ENCODE measurements at places on chromosomes 4 and X.

GRCh38 chrX:40177117-40177430 is 79.3 kb upstream of the BCOR start:
- no peak for DNase-seq

DNA sequence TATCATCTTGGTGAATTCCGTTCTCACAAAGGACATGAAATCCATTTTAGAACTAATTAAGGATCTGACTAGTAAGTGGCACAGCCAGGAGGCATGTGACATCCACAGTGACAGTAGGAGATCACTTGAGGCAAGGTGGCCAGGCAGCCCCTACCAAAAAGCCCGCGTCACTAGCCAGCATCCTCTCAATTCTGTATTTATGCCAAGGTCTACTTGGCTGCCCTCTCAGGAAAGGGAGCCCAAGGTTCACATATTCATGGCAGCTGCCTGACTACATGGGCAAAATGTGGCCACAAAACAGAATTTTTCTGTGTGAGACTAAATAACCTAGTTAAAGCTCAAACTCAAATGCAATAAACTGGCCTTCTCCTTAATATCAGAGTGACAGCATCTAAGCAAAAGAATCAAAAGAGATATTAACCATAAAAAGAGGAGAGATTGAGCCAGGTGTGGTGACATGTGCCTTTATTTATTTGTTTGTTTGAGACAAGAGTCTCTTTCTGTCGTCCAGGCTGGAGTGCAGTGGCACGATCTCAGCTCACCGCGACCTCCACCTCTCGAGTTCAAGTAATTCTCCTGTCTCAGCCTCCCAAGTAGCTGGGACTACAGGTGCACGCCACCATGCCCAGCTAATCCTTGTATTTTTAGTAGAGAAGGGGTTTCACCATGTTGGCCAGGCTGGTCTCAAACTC is 51.5 kb downstream of the SLC9A7 start:
- no peak for DNase-seq

DNA sequence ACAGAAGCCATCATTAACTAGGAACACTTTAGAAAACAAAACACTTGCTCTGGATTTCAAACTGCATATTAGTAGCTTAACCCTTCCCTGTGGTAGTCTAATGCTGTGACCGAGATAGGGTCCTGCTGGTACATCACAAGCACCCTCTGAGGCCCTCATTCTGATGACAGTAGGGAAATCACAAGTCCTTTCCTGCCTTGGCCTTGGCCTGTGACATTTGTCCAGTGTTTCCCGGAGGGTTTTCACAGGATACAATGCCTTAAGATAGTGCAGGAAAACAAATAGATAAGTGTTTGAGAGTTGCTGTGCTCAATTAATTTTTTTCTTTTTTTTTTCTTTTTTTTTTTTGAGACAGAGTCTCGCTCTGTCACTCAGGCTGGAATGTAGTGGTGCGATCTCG is 29.0 kb downstream of the SYAP1 start:
- DNase-seq = no peak

DNA sequence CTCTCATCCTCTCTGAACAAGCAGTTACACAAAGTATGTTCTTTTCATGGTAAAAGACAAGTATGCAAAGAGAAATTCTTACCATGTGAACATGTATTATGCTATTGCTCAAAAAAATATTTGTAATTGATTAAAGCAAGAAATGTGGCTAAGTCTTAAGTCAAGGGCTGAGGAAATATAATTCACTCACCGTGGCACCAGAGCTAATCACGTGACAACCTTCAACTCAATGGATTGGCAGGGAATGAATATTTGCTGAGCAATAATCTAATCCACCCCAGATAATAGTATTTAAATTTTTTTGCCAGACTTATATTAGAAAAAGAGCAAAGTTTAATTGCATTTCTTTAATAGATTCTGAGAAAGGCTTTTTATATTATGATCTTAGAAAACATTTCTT is 310.2 kb downstream of the HS3ST1 start:
- DNase-seq = no peak

GRCh38 chr4:65069177-65069576 is 601.1 kb downstream of the EPHA5 start:
- no peak for DNase-seq

DNA sequence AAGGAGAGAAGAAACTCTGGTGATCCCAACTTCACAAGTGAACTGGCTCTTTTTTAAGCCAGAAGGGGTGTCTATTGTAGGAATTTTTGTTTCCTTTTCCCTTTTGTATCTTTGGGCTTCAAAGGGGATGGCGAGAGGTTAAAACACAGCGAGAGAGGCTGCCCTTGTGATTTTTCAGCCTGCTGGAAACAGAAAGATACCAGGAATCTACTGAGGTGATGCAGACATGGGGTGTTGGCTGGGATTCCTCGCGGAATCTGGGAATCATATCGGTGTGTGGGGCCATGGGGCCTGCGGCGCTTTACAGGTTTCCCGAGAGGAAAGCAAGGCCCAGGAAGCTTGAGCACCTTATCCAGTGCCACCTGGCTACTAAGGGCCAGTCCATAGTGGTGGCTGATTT is 99.4 kb upstream of the STX18 start:
- DNase-seq = no peak

DNA sequence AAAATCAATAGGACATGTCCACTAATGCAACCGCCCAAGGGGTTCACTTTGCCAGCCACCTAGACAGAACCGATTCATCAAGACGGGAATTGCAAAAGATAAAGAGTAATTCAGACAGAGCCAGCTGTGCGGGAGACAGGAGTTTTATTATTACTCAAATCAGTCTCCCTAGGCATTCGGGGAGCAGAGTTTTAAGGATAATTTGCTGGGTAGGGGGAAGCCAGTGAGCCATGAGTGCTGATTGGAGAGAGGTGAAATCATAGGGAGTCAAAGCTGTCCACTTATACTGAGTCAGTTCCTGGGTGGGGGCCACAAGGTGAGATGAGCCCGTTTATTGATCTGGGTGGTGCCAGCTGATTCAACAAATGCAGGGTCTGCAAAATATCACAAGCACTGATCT is 8.5 kb downstream of the TMEM184C start:
- no peak for DNase-seq

GRCh38 chr4:158836002-158836369 is 67.2 kb downstream of the FNIP2 start:
- DNase-seq = no peak

DNA sequence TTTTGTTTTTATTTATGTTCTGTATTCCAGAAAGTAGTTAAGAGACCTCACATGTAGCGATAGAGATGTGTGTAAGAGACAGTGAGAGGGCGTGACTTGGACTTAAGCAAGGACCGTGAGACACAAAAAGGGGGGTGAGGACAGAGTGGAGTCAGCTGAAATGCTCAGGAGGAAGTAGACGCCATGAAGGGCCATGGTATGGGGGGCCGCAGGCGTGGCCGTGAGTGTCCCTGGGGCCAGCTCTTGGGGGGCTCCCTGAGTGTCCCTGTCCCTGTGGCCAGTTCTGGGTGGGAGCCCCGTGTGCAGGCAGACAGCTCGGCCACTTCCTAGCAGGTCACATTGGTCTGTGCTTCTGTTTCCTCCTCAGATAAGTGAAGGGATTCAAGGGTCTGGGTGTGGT is 23.0 kb upstream of the MSANTD1 start:
- no peak for DNase-seq

- no peak for DNase-seq
Measured at GRCh38 chr4:186650401-186651180, 73.1 kb downstream of the FAT1 start.

- DNase-seq = no peak
Measured at GRCh38 chr4:174423257-174423944, 98.9 kb downstream of the HPGD start.

DNA sequence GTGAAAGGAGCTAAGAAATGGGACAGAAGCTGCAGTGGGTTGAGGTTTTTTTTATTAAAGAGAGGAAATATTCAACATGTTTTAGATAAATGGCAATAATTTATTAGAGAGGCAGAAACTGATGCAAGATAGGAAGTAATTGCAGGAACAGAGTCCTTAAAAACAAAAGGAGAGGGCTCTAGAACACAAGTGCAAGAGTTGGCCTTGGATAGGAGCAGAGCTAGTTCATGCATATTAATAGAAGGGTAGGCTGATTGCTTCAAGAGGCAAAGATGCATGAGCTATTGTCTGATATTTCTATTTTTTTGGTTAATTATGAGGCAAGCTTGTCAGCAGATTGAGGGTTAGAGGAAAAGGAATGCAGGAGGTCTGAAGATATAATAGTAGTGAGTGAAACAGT is 91.0 kb upstream of the GPRIN3 start:
- DNase-seq = no peak

DNA sequence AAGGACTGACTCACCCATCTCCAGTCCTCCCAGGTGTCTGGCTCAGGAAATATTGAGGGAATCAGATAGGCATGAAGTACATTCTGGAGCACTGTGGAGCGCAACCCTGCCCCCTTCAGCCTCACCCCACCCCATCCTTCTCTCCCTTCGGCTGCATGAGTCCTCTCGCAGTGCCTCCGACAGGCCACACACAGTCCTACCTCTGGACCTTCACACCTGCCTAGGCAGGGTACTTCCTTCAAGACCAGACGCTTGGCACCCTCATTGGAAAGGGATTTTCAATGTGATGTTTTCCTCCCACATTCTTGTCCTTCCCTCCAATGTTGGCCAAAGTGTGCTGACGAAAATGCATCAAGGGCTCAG is 26.8 kb upstream of the PPP2R2C start:
- DNase-seq = no peak

DNA sequence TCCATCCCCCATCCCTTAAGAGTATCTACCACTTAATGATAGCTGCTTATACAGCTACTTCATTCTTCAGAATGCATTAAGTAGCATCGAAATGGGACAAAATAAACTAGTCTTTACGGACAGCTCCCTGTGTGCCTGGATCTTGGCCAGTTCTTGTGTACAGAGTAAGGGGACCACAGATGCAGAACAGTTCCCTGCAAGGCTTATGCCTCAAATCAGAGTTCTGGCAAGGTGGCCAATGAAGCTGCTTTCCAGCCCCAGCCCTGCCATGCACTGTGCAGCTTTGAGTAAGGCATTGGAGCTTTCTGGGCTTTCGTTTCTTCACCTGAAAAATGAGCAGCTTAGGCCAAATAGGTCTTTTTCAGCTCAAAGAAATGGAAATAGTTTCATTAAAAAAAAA is 14.2 kb downstream of the CLNK start:
- DNase-seq = no peak

- DNase-seq = no peak
Measured at GRCh38 chr4:96787766-96788165, 947.9 kb downstream of the PDHA2 start.

- no peak for DNase-seq
Measured at GRCh38 chr4:61428950-61429349, 228.8 kb downstream of the ADGRL3 start.

DNA sequence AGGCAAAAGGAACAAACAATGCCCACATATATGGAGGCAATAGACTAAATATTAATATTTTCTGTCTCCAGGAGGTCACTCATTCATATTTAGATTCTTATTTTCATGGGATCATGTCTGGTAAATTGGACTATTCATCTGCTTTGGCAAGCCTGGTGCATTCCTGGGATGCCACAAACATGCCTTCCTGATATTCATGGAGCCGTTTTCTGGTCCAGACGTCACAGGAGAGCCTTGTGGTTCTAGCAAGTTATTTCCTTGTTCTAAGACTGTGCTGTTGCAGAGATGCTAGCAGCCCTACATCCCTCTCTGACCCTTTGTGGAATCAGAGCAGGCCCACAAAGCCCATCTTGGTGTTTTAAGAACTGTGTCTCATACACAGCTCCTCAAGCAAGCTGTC is 16.1 kb upstream of the EXOSC9 start:
- no peak for DNase-seq

GRCh38 chrX:22538580-22538979 is 265.9 kb downstream of the CBLL2 start:
- DNase-seq = no peak

GRCh38 chrX:40080894-40081678 is 16.7 kb downstream of the BCOR start:
- no peak for DNase-seq

- no peak for DNase-seq
Measured at GRCh38 chr4:124343661-124344171, 368.8 kb downstream of the ANKRD50 start.

DNA sequence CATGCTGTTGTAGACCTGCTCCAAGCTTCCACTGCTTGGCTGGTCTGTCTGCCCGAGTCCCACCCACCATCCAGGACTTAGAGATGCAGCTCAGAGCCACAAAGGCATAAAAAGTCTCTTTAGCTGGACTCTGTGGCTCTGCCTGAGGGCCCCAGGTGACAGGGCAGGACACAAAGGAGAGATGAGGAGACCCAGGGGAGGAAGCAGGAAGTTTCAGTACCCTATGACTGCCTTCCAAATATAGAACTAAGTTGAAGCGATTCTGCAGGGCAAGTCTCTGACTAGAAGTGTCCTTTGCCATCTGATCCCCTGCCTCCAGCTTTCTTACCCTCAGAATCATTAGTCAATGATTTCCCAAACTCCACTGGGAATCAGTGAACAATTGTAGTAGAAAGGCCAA is 11.2 kb upstream of the CXCR3 start:
- no peak for DNase-seq

- DNase-seq = no peak
Measured at GRCh38 chr4:569958-570667, 6.0 kb downstream of the TMEM271 start.
